ENCODE measurements at places on chromosomes 2 and 18.

- DNase-seq = no peak
Observed at GRCh38 chr2:20737505-20737904, 70.6 kb downstream of the GDF7 start.

DNA sequence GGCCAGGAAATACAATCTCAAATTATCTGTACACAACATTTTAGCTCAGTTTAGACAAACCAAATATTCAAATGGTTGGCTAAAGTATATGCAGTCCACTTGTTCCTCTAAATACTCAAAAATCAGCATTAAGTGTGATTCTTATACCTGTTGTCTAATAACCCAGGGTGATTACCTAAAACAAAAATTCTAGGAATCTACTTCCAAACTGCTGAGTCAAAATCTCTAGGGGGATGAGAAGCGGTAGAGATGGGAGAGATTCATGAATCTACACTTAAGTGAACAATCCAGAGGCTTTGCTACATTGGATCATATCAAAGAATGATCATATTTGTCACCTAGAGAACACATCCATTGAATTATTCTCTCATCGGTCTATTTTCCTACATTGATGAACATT is 420.9 kb upstream of the PKDCC start:
- DNase-seq = no peak

DNA sequence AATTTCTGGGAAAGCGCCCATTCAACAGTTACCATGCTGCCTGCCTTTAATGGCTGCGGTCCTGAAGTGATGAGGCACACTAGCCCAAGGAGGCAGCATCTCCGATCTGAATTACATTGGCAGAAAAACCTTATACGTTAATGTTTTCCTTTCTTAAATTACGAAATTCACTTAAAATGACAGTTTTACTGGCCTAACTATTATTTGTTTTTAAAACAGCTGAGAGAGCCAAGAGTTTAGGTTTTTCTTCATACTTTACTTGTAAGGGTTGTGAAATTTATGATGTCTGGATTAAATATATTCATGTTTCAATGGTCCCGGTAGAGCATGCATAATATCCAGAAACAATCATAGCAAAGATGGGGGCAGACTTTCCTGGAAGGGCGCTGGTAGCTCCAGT is 115.2 kb upstream of the REV1 start:
- DNase-seq = no peak

DNA sequence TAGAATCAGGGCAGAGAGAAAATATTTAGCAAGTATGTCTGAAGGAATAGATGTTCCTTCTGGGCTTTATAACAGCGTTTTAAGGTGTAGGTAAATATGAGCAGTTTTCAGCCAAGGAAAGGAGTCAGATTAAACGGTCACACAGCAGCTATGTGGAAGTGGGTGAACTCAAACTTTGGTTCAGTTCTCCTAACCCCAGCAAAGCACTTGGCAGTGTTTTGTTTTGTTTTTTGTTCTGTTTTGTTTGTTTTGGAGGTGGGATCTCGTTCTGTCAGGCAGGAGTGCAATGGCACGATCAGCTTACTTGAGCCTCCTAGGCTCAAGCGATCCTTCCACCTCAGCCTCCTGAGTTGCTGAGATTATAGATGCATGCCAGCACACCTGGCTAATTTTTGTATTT is 24.6 kb downstream of the TANC1 start:
- no peak for DNase-seq

DNA sequence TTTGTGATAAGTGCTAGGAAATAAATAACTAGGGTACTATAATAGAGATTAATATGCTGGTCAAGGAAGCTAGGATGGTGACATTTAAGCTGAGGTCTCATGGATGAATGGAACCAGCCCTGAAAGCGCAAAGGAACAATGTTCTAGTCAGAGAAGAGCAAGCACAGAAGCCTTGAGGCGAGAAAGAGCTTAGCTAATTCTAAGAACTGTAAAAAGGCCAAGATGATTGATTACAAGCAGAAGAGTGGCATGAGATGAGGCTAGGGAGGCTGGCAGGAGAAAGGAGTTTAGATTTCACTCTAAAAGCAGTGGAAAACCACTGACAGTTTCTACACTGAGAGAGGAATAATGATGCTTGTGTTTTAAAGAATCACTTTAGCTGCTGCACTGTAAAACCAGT is 3.4 kb upstream of the YIPF4 start:
- no peak for DNase-seq

- no peak for DNase-seq
Observed at GRCh38 chr18:58562146-58562998, 66.5 kb downstream of the ALPK2 start.

GRCh38 chr2:228801451-228801850 is 469.6 kb downstream of the PID1 start:
- DNase-seq = no peak

DNA sequence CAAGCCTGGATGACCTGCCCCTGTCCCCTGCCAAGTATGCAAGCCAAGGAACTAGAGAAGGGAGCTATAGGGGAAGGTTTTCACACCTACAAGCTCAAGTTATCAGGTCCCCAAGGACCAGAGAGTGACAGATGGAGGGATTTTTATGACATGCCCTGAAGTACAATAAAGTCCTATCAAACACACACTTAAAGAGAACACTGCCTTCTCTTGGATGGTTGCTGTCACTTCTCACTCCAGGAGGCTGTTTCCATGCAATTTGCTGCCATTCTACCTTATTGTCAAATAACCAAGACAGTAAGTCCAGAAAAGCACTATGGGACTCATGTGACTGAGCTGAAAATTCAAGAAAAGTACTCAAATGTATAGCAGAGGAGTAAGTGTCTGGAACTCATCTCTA is 76.6 kb upstream of the DDX18 start:
- DNase-seq = no peak

- no peak for DNase-seq
Observed at GRCh38 chr2:43484323-43484930, 111.4 kb downstream of the THADA start.

GRCh38 chr2:26144953-26145680 is 27.8 kb upstream of the GAREM2 start:
- DNase-seq = peak; percentile 38

DNA sequence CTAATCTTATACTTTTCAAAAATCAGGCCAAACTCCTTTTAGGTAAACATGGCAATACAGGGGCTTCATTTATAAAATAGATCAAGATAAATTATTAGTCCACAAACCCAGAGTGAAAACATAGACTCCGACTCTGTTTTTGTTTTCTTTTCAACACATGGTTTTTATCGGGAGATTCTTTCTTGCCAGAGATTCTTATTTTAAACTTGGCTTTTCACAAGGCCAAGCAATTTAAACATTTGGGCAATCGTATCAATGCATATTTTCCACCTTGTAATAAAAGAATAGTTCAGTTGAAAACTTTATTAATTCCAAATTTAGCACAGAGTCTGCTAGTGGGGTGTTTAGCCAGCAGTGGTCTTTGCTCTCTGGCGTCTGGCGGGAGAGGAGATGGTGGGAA is 71.9 kb downstream of the SOX11 start:
- DNase-seq = no peak

DNA sequence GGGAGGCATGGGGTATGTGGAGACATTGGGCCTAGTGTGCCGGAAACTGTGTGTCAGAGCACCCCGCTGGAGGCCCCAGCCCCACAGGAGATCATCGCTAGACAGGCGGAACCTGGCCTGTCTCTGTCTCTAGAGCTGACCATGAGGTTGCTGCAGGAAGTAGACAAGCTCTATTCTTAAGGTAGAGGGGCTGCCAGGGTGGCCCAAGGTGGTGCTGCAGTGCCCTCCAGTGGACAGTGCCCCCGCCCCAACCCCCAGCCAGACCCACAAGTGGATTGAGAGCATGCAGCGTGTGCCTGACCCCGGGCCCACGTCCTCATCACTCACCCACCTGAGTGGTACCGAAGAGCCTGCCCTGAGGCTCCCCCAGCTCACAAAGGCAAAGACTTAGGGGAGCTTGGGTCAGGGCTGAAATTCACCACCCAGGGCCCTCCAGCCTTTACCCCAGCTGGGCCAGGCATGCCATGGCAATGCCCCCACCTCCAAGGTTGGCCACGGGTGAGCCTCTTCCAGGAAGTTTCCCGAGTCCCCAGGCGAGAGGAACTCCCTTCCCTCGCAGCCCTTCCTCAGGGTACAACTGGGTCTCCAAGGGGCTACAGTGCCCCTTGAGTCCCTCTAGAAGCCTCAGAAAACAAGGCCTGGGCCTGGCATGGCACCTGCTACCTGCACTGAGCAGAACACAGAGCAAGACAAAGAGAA is 155.0 kb downstream of the TTC32 start:
- DNase-seq = no peak

DNA sequence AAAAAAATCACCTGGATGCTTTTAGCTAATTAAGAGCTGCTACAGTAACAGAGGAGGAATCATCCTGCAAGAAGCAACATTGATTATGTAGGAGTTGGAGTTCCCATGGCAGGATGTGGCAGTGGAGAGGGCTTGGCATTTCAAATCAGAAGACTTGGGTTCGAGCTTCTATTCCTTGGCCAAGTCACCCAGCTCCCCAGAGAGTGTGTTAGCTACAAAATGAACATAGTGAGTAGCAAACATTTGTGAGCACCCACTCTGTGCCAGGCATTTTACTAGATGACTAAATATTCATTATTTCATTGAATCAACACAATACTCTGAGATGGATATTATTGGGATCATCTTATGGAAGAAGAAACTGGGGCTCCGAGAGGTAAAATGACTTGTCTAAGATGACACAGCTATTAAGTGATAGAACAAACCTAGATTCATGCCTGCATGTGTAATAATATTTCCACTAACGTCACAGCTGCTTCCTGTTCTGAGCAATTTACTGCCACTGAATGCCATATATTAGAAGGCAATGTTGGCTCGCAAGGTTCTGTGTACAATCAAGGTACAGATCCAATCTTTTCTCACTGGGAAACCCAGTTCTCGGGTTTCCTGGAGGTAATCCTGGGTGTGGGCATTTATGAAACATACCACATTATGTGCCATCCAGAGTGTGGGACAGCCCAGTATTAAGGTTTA is 18.0 kb downstream of the NTSR2 start:
- no peak for DNase-seq

GRCh38 chr2:124804014-124804940 is 779.2 kb downstream of the CNTNAP5 start:
- no peak for DNase-seq

- no peak for DNase-seq
Observed at GRCh38 chr2:185318271-185318724, 420.3 kb upstream of the FSIP2 start.

GRCh38 chr2:232568161-232568560 is 17.7 kb downstream of the EIF4E2 start:
- DNase-seq = no peak

DNA sequence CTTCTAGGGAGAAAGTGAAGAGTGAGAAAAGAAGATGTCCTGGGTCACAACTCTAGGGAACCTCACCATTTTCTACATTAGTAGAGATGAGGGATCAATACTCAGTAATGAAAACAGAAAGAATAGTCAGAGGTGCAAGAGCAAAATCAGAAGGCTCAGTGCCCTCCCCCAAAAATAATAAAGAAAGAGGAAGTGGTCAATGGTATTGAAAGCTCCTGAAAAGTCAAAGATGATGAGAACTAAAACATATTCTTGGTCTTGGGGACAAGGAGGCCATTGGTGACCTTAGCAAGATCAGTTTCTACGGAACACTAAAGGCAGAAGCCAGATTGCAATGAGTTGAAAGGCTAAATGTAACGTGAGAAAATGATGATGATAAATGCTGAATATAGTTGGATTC is 24.5 kb upstream of the MYO1B start:
- no peak for DNase-seq

DNA sequence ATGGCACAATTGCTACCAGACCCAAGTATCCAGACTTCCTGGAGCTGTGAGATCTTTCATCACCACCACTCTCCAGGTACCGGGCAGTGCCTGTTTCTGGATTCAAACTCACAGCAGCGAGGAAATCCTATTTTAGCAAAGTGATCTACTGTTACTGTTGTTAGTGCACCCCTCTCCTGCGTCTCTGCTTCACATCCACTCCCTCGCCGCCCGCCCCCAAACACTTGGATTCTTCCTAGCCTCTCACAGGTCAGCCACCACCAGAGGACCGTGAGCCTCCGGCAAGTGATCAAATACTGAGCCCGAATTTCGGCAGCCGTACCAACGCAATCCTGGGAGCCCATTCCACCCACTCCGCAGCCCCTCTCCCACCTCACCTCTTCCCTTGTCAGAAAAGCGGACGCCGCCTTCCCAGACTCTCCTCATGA is 519 bp downstream of the METTL4 start:
- peak; percentile 70 for DNase-seq

- DNase-seq = no peak
Observed at GRCh38 chr2:2872713-2873449, 504.7 kb downstream of the EIPR1 start.

DNA sequence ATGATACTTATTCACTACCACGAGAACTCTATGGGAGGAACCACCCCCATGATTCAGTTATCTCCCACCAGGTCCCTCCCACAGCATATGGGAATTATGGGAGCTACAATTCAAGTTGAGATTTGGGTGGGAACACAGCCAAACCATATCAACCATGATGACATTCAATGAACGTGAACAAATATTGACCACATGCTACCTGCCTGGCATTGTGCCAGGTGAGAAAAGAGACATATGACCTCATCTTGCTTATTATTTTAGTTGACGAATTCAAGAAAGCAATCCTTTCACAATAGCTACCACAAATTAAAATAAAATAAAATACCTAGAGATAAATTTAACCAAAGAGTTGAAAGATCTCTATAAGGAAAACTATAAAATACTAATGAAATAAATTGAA is 286.5 kb upstream of the CRIM1 start:
- DNase-seq = no peak

DNA sequence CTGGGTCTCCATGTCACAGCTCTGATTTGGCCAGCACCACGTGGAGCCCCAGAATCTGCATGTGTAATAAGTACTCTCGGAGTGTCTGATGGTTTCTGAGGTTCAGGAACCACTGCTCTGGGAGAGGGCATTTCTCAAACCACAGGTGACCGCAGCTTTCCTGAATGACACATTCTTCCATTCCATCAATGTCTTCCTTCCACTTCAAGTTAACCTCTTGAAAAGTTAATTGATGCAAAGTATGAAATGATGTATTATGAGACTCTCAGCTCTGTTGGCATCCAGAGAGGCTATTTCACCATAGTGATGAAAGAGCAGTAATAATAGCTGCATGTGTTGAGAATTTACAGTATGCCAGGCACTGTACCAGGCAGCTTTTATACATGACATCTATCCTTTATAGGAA is 61.3 kb upstream of the CRIM1 start:
- DNase-seq = no peak

DNA sequence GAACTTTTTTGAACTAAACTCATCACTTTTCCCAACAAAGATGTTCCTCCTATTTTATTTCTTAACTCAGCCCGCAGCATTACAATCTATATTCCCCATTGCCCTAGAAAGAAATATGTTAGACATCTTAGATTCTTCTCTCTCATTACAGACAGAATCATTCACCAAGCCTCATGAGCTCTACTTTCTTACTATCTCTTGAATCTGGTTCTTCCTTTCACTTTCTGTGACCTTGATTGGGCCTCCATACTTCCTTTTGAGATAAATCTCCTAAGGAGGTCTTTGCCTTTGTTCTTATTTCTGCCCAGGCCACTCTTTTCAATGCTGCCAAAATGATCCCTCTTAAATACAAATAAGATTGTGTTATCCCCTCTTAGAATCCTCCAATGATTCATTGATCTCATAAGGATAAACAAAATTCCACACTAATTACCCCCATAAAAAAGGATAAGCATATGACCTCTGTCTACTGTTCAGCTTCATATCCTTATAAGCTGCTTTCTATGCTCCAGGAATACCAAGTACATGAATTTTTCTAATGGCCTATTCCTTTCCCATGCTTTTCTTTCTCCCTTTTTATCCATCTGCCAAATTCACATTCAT is 400.0 kb downstream of the ARHGAP15 start:
- DNase-seq = no peak

GRCh38 chr2:173326806-173327205 is 27.9 kb upstream of the CDCA7 start:
- DNase-seq = no peak

Measured in tibial nerve (tissue), 4 donors.